ENCODE measurements at places on chromosomes 2 and 18.

GRCh38 chr2:69779258-69780001 lies 37.5 kb downstream of the ANXA4 start:
- DNase-seq: no peak

DNA sequence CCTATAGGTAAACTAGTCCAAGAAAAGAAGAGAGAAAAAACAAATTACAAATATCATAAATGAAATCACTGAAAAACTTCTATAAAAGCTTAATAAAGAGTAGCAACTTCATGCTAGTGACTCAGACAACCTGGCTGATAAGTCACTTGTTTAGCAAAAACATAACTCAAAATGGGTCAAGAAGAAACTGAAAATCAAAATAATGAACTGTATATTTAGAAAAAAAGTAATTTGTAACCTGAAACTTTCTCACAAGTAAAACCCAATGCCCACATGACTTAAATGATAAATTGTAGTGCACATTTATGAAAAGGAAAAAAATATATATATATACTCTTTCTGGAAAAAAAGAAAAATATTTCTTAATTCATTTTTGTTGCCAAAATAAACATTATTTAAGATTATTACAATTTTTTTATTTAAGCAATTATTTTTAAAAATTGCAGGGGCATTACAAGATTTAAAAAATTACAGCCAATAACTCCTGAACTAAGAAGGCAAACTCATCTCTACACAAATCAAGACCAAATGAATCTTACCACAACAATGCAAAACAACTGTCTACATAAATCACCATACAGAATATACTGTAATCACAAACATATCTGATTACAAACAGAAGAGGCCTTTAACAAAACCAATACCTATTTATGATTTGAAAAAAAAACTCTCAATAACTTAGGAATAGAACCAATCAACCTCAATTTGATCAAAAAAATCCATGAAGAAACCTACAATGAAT lies 406.3 kb downstream of the CDH7 start:
- no peak for DNase-seq

DNA sequence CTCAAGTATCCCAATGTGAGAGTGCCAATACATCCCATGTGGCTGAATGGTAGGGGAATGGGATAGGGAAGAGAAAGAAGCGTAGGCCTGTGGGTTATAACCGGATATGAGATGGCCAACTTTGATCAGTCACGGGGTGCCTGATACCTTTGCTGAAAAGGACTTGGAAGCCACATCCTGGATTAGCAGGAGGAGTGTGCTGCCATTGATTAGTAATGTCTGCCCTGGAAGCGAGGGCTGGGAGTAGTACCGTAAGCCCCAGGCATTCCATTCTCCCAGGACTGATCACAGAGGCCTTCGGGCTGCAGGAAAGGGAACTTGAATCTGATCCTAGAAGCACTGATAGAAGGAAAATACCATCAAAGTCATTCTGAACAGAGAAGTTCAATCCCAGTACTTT lies 218.5 kb downstream of the TFCP2L1 start:
- no peak for DNase-seq

DNA sequence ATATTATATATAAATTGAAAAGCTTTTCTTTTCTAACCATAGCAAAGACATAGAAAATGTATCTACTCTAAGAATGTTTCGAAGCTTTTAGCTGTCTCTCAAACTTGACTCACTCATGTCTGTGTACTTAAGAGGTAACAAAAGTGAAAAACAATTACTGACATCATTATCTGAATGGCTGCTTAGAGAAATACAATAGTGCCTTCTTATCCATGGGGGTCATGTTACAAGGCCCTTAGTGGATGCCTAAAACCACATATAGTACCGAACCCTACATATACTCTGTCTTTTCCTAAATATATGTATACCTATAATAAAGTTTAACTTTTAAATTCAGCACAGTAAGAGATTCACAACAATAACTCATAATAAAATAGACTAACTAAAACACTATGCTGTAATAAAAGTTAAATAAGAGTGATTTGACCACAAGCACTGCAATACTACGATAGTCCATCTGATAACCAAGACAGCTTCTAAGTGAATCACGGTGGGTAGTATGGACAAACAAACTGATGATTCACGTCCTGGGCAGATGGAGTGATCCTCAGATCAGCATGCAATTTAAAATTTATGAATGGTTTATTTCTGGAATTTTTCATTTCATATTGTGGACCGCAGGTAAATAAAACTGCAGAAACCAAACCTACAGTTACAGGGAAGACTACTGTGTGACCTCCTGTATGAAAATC lies 246.2 kb downstream of the XIRP2 start:
- no peak for DNase-seq

DNA sequence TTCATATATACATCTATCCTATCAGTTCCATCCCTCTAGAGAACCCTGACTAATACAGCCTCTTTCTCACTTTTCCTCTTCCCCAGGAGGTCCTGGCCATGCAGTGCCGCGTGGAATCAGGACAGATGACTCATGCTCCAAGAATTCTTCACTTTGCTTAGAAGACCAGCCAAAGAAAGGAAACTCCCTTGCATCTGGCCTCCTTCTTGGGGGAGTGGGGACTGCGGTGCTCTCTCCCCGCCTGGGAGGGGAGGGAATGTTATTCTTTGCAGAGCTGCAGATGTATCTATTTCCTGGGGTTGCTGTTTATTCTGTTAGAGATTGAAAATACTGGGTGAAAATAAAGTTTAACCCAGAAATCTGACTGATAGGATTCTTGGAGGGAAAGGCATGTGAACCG lies 111.5 kb upstream of the SH3BP4 start:
- DNase-seq: no peak

- DNase-seq: no peak
Observed at GRCh38 chr2:207315131-207315530, 149.4 kb upstream of the KLF7 start.

GRCh38 chr18:2923464-2923863 lies 76.7 kb downstream of the EMILIN2 start:
- no peak for DNase-seq

- DNase-seq: no peak
Observed at GRCh38 chr2:46091004-46091403, 206.2 kb upstream of the EPAS1 start.

GRCh38 chr18:33584548-33585430 lies 6.8 kb downstream of the ASXL3 start:
- DNase-seq: no peak

- DNase-seq: no peak
Observed at GRCh38 chr2:12728221-12728777, 11.6 kb downstream of the TRIB2 start.

GRCh38 chr2:214069254-214069653 lies 341.6 kb upstream of the VWC2L start:
- DNase-seq: no peak

DNA sequence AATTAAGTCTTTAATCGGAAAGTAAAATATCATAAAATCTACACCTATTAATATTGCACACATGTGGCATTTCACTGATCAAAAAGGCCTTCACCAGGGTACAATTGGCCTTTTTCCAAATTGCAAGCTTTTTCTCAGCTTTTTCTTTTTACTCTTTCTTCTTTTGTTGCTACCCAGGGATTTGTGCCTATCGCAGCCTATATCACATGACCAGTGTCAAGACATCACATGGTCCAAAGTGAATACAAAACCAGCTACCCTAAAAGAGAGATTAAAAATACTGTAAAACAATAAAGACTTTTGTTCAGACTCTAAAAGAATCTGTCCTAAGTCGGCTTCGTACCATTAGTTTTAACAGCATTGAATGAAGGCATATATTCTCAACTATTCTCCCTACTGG lies 15.0 kb upstream of the OTX1 start:
- no peak for DNase-seq

DNA sequence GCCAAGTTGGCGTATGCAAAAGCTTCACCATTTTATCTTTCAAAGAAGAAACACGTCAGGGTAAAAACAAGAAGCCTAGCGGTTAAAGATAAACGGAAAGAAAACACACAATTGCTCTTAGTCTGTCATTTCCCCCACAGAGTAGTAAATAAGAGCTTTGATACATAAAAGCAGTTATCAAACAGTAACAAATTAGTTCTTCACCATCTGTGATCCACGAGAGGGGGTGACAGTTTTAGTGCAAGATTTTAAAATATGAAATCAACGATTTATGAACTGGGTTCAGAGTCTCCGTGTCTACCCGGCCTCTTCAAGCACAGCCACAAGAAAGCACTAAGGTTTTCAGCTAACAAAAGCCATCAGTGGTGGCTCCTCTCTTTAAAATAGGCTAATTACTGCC lies 703.9 kb upstream of the ID2 start:
- DNase-seq: no peak

DNA sequence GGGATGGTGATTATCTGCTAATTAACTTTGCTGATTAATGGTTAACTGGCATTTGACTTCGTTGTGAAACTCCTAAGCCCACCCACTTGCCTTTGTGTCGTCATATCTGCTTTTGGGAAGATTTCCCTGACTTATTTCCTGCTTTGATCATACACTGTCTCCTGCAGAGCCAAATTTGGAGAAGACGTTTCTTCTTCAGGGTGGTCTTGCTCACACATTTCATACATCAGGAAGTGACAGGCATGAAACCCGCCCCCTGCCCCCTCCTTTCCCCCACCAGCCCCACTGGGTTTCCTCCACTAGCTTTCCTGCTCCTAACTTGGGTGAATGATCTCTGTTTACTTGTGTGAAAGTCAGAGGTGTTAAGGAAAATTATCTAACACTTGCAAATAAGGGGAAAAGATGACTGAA lies 300.1 kb downstream of the TSN start:
- no peak for DNase-seq

GRCh38 chr2:23383100-23383499 lies 1.9 kb upstream of the KLHL29 start:
- DNase-seq: no peak

DNA sequence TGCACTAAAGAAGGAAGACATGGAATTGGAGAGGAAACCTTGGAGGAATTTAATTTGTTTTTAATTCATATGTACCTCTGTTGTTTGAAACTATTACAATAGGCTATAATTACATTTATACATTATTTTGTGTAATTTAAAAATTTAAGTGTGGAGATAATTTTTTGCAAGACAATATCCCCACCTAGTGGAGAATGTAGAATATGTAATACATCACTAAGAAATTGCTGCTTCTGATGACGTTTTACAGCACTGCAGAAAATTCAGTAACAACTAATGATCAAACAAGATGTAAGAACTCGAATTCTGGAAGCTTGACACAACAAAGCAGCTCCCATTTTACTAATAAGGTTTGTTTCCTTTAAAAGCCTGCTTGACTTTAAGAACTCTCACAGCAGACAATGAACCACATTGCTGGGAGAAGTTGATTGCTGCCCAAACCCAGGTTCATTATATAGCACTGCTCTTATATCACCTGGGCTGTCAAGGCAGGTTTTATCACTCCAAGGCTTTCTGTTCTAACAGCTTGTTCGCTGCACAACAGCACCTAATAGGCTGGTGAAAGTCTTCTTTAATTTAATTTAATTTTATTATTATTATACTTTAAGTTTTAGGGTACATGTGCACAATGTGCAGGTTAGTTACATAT lies 53.4 kb downstream of the THADA start:
- DNase-seq: no peak

DNA sequence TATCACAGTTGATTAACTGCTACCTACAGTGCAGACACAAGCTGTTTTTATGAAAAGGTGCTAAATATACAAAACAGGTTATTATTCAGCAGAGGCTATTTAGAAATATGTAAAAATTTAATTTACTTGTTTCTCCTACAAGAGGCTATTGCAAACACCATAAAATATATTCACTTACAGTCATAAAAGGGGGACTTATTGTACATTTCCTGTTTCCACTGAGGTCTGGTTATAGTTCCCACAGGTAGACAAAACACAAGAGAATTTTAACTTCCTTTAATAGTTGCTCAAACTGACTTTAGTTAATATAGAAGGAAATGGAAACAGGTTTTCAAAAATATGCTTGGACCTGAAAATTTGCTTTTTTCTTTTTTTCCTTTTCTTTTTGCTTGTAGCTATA lies 40.0 kb upstream of the FRZB start:
- DNase-seq: no peak

DNA sequence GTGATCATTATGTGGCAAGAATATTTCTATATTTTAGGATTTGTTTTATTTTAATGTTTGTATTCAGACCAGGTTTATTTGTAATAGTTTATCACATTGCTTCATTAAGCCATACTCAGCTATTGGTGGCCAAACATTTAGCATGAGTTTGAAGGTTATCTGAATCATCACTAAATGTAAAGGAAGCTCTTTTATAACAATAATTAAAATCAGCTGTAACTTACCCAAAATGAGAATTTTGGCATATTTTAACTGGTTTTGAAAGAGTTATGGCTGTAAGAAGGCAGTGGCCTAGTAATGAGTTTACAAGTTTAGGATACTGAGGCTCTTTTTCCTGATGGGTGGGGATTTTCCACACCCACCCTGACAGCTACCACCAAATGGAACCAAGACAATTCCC lies 177.8 kb downstream of the EN1 start:
- DNase-seq: no peak

DNA sequence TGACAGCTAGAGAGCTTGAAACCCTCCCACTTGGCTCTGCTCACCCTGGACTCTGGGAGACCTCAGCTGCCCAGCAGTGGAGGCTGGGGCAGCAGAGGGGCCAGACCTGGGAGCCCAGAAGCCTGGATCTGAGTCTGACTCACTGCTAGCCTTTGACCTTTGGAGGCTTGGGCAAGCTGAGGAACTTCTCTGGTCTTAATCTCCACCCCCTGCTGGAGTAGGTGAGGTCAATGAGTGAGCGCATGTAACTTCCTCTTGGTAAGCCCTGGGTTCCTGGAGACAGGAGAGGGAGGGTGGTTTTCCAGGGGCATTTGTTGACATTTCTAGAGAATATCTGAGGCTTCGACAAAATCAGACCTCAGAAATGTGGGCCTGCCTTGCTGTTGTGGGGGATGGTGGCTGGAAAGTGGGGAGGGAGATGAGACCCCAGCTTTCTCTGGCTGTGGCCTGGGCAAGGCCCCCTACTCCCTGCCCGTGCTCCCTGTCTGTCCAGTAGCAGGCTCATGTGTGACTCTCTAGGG lies 73.0 kb upstream of the YWHAQ start:
- DNase-seq: no peak

GRCh38 chr2:85853499-85854165 lies 35.2 kb downstream of the ST3GAL5 start:
- DNase-seq: no peak

DNA sequence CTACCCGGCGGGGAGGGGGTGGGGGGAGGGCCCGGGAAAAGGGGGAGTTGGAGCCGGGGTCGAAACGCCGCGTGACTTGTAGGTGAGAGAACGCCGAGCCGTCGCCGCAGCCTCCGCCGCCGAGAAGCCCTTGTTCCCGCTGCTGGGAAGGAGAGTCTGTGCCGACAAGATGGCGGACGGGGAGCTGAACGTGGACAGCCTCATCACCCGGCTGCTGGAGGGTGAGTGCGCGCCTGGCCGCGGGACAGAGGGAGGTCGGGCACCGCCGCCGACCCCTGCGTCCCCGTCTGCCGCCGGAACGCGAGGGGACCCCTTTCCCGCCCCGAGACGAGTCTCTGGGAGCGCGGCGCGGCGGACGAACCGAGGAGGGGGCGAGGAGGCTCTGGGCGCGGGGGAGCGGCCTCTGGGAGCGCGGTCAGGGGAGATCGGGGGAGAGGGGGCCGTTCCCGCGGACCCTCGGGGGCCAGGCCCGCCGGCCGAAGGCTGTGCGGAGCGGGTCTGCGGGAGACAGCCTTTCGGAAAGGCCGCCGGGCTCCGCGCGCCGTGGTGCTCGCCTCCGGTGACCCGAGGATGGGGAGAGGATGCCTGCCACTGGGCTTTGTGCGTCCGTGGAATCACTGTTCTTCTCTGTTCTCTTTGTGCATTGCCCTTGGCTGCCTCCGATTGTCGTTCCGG lies 463 bp downstream of the PPP1CB start:
- no peak for DNase-seq

- DNase-seq: no peak
Observed at GRCh38 chr18:59554796-59555335, 142.4 kb downstream of the CCBE1 start.
